ENCODE measurements at places on chromosomes 4 and X.

DNA sequence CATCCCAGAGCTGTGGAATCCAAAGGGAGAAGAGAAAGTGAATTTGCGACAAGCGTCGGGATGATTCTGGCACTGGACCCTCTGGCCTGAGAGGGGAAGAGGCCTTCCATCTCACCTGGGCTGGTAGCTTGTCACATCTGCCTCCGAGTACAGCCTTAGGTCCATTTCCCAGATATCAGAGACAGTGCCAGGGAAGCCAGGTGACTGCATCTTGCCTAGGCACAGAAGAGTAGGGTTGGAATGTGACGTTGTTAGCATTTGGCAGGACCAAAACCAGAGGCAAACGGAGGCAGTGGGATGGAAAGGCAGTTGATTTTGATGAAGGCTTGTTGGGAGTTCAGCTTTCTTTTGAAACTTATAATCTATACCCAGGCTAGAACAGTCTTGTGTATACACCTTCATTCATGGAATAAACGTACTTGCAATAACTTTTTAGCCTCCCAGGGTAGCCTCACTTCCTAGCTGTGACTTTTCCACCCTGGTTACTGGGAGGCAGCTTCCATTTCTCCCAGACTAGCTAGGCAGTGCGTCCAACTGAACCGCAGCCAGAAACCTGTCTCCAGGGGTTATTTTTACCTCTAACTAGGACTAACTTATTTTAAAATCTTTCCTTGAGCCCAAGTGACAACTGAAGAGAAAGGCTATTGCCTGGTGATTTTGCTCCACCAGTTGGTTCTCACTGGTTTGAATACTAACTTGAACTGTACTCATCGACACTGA lies 5.9 kb downstream of the SOD3 start:
- no peak for DNase-seq

DNA sequence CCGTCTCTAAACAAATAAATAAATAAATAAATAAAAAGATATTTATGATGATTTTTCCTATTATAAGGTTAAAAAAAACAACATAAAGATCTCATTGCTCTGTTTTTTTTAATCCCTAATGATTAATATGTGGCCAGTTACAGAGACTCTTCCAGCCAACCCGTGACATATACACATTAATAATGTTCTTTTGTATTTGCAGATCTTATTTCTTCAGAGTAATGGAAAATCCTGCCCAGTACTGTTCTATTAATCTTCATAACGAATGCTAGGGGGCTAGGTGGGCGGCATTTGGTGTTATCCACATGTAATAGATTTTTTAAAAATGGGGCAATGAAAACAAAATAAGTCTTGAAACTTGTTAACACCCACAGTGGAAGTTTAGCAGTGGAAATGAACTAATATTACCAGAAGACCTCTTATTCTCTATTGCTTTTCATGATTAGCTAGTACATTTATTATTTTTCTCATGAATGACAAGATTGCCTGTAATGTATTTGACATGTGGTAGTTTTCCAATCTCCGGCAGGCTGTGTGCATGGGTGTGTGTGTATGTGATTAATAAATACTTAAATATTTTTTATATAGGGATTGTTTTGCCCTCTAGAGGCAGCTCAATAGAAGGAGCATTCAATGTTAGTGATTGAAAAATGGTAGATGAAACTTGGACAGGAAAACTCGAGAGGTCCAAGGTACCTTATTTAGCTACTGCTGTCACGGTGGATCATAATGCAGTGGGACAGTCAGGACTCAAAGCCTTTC lies 457.4 kb downstream of the IL1RAPL1 start:
- no peak for DNase-seq

DNA sequence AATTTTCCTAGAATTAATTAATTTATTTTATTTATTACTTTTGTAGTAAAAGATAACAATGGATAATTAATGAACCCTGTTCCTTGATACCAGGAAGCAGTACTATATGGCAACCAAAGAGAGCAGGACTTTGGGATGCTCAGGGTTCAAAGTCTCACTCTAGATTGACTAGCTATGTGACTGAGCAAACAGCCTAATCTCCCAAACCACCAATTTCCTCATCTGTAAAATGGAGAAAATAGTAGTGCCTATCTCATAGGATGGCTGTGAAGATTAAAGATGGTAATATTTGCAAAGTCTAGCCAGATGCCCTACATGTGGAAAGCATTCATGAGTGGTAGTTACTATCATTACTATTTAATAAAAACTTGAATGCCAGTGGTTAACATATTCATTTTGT lies 97.6 kb downstream of the PRDM5 start:
- no peak for DNase-seq

- no peak for DNase-seq
Measured at GRCh38 chr4:11480683-11481082, 52.0 kb upstream of the HS3ST1 start.

DNA sequence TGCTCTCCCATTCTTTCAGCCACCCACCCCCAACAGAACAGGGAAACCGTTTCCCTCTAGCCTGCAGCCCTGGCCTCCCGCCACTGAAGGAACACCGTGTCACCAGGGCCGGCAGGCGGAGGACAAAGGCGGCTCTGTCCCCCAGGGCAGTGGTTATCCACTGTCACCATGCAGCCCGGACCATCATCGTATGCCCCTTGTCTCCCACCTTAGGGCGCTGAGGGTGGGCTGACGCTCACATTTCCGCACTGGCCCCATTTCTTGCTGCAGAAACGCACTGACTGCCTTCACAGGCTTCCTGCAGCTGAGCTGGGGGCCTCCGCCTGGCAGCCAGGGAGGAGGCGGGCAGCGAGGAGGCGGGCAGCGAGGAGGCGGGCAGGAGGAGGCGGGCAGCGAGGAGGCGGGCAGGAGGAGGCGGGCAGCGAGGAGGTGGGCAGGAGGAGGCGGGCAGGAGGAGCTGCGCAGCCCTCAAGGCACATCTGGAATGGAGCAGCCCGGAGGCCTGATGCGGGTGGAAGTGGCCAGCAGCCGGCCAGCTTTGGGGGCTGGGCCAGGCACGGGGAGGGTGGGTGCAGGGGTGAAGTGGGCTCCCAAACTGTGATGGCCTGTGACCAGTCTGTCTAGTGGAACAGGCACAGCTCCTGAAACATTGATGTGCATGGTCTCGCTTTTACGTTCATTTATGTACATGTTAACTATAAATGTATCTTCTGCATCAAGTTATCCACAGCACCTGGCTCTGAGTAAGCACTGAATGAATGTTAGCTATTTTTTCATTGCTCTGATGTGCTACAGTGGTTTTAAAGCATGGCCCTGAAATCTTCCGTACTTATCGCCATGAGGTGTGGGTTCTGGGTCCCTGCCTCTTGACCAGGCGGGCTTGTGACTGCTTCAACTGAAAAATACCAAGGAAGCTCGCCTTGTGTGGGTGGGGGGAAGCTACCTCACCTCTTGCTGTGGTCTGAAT lies 20.6 kb upstream of the KIAA0232 start:
- DNase-seq, result no peak

- DNase-seq, result no peak
Measured at GRCh38 chr4:14719053-14719452, 283.2 kb upstream of the CPEB2 start.

DNA sequence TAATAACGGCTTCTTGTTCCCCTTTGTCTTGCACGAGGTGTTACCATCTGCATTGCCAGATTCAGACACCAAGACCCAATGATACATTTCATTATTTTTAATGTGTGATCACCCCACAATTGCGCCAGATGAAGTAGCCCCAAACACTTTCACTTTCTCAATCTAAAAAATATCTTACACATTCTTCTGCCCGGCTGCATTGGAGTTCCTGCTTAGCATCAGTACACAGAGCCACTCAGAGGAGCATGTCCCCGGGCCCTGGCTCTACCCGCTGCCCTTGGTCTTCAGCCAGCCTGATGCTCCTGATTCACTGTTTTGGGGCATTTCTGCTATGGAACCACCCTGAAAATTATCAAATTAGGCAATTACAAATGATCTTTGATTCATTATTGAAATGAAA lies 66.0 kb upstream of the TENM3 start:
- DNase-seq, result no peak

DNA sequence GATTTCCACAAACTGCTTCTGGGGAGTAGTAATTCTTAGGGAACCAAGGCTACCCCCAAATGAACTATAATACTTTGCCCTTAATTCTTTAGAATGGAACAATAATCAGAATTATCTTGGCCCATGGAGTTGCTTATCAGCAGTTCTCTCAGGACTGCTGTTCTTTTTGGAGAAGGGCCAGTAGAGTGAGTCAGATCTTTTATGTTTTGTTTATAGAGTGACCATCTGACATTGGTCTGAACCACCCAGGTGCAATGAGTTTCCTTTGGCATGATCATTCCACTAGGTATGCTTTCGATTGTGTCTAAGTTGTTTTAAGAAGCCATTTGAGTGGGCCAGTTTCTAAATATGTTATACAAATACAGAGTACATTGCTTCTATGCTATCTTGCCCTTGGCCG lies 31.8 kb downstream of the PRRG1 start:
- peak; percentile 6 for DNase-seq

GRCh38 chrX:22690116-22690515 lies 309.6 kb upstream of the DDX53 start:
- no peak for DNase-seq

DNA sequence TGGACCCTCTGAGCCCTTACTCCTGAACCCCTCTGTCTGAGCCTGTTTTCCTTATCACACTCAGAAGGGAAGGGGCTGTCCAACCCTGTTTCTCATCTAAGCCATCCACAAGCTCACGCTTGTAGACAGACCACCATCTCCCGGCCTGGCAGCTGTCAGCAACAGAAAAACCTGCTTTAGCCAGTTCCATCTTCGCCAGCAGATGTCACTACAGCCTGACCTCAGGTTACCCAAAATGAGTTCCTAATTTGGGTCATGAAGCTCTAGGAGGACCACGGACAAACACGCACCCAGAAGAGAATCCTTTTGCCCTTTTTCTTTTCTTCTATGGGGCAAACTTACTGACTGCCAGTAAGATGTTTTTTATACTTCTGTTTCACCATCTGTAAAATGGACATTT lies 445.4 kb downstream of the BCOR start:
- peak; percentile 46 for DNase-seq

GRCh38 chrX:138788771-138789170 lies 77.3 kb upstream of the FGF13 start:
- DNase-seq, result no peak

GRCh38 chr4:128255906-128256305 lies 31.7 kb downstream of the PGRMC2 start:
- no peak for DNase-seq

DNA sequence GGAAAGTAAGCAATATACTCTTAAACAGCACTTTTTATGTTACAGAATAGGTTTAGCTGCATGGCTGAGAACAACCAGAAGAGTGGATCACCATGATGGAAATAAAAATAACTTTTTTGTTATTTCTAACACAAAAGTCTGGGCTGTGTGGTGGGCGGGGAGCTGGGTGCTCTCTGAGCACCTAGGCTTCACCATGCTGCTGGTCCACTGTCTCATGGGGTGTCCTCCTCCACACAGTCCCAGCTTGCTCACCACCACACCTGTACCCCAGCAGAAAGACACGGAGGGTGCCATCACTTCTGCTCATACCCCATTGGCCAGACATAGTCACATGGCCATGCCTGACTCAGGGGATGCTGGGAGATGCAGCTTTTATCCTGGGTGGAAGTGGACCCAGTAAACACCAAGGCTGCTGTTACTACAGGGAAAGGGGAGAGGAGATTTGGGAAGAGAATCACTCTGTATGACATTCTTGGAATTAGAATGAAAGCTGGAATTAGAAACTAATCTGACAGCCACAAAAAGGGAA lies 45.0 kb downstream of the CPZ start:
- no peak for DNase-seq

DNA sequence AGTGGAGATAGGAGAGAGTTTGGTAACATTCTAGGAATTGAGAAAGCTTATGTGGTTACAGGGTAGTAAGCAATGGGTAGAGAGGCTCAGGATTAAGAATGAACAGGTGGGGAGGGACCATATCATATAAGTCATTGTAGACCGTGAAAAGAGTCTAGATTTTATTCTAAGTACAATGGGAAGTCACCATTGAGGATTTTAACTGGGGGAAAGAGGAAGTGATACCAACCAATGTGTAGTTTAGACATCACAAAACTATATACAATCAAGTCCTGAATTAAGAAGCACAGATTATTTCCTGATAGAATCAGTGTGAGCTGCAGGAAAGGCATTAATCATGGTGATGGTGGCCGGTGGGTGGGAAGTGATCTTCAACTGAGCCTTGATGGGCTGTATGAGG lies 178.3 kb upstream of the ZIC3 start:
- no peak for DNase-seq

GRCh38 chrX:31228415-31228832 lies 156.6 kb upstream of the FTHL17 start:
- DNase-seq, result no peak

GRCh38 chrX:133045986-133046385 lies 50.9 kb downstream of the USP26 start:
- no peak for DNase-seq

DNA sequence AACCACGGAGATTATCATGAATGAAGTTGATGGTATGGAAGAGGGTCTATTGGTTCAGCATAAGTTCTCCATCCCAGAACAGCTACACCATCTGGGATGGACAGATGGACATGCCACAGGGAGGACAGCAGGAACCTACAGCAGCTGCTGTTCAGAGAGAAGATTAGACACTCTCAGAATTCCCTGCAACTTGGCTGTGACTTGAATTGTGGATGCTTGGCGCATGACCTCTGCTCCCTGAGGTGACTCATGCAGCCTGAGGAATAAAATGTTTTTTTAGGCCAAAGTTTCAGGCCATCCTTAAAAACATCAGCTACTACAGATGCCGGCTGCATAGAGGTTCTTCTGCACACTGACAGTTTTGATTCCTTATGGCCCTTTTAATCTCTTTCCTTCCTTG lies 97.3 kb downstream of the RS1 start:
- DNase-seq, result peak; percentile 3

GRCh38 chrX:136784231-136784630 lies 3.5 kb upstream of the ARHGEF6 start:
- no peak for DNase-seq

DNA sequence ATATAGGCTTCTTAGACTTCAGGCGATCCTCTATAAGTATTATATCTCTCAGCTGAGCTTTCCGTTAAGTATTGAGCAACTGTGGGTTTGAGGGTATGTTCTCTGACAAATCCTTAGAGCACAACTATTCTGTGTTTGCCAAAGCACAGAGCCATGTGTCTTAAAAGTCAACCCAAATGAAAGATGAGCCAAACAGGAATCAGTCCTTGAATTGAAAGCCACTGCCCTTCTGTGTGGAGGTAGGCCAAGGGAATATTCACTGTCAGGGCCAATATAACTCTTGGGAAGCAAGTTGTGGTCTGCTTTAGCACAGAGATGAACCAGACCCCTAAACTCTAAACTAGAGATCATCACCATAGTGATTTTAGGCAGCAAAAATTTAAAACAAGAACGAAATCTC lies 164.0 kb downstream of the STAG2 start:
- DNase-seq, result no peak
